ENCODE measurements at places on chromosomes 12 and 14.

- DNase-seq = no peak
Measured at GRCh38 chr14:48748151-48748675, 838.0 kb downstream of the RPS29 start.

DNA sequence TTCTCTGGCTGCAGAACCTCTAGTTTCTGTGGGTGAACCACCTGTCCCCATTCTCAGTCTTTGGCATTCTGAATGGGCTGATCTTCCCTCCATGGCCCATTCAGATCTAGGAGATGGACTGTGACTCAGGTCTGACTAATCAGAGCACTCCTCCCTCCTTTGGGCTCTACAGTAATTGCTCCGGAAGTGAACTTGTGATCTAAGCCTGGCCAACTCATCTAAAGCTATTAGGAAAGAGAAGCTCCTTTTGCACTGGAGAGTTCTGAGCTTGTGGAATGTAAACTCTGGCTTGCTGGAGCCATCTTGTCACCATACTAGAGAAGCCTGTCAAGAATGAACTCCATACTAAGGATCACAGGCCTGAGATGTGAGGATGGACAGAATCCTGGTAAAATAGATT lies 168.2 kb downstream of the SUDS3 start:
- DNase-seq = no peak

GRCh38 chr12:121096199-121096798 lies 36.4 kb upstream of the P2RX7 start:
- DNase-seq = no peak

DNA sequence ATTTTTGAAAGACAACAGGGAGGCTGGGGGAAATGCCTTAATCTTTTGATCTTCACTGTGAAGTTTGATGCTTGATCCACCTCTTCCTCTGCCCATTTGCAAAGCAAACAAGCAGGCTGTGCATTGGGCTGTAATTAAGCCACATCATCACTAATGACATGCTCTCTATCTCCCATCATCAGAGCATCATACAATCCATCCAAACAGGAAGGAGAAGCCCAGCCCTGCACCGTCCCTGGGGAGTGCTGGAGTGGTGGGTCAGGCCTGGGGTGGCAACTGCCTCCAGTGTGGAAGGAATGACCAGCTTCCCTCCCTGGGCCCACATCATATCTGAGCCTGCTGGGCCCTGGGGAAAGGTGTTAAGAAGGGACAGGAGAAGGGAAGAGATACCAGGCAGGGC lies 6.9 kb upstream of the KRT74 start:
- no peak for DNase-seq

Data from prostate gland (tissue), 2 donors.